ENCODE measurements at places on chromosomes 6 and 20.

DNA sequence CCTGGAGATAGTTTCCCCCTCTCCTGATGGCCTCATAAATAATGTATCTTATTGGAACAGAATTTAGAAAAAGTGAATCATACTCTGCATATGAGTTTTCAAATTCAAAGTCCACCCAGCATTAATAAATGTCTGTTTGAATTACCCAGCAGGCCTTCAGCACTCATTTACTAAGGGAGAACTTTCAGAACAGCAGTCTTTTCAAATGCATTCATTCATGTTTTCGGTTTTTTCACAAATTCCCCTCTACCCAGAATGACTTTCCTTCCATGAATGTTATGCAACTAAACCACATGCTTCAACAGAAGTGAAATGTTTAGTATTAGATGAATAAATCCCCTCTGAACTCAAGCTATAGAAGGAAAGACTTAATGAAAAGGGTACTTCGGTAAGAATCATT is 92.4 kb downstream of the RTN4IP1 start:
- DNase-seq: no peak

DNA sequence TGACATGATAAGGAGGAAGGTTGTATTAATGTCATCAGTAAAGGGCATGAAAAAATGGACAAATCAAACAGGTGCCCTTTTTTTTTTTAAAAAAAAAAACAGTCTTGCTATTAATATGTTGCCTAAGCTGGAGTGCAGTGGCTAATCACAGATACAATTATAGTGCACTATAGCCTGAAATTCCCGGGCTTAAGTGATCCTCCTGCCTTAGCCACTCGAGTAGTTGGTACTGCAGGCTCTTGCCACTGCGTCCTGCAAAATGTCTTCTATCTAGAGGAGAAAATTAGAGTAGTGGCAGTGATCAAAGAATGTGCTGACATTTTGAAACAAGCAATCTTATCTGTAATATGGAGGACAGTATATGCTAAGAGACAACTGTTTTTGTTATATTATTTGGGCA is 127.7 kb downstream of the ASCC3 start:
- DNase-seq: no peak

DNA sequence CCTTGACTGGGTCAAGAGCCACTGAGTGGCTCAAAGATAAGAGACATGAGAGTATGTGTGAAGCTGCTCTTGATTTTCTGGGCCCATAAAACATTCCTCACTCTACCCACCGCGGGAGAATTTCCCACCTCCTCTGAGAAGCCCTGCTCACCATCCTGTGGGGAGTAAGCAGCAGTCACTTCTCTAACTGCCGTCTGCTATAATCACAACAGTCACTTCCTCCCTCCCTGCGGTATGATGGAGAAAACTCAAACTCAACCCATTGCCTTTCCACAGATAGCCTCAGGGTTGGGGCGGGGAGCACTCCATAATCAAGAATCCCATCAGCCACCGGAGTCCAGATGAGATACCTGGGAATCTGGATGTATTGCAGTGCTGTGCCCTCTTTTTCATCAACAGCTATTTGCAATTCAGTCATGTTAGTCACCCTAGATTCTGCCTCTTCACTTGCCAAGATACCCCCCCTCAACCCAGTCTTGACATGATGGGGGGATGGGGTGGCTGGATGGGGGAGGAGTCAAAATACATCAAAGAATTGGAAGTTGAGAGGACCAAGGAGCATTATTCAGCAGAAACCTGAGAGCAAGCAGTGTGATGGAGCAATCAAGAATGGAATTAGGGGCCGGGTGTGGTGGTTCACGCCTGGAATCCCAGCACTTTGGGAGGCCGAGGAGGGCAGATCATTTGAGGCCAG is 5.1 kb downstream of the MOCS1 start:
- DNase-seq: no peak

GRCh38 chr20:5719861-5720403 is 30.3 kb upstream of the SHLD1 start:
- DNase-seq: no peak

DNA sequence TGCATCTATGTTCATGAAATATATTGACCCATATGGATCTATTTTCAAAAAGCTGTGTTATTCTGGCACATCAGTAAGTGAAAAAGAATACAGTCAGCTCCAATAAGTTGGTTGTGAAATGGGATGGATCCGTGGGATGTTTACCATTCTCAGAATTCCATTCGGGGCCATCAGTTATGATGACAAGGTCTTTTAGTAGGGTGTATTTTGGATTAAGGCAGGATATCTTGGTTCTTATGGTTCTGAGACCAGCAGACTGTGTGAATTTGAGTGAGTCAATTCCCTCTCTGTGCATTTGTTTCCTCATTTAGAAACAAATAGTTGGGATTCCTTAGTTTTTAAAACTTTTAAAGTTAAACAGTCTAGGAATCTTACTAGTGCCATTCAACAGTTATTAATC is 287.4 kb downstream of the CD109 start:
- no peak for DNase-seq

GRCh38 chr6:167113935-167114910 is 8.7 kb upstream of the CCR6 start:
- no peak for DNase-seq

GRCh38 chr20:35150846-35151579 is 3.9 kb upstream of the EDEM2 start:
- DNase-seq: no peak

GRCh38 chr20:49028684-49029083 is 17.4 kb upstream of the CSE1L start:
- no peak for DNase-seq

- no peak for DNase-seq
Measured at GRCh38 chr20:34023937-34024722, 30.4 kb downstream of the RALY start.

- DNase-seq: no peak
Measured at GRCh38 chr6:47366335-47366890, 56.7 kb upstream of the TNFRSF21 start.

DNA sequence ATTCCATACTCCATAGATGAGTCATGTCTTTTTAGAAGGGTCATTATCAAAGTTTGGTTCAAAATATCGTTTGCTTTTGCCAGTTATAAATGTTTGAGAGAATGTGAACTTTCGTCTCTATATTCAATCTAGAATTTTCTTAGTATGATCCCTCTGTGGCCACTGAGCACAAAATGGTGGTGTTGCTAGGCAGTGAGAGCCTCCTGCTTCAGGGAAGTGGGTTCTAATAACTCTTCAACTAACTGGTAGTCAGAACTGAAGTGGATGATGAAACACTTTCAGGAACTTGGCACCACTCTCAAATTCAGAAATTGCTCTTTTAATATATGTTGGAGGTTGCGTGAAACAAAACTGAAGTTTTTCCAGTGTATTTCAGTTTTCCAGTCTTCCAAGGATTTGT is 125.0 kb upstream of the DOK5 start:
- no peak for DNase-seq

DNA sequence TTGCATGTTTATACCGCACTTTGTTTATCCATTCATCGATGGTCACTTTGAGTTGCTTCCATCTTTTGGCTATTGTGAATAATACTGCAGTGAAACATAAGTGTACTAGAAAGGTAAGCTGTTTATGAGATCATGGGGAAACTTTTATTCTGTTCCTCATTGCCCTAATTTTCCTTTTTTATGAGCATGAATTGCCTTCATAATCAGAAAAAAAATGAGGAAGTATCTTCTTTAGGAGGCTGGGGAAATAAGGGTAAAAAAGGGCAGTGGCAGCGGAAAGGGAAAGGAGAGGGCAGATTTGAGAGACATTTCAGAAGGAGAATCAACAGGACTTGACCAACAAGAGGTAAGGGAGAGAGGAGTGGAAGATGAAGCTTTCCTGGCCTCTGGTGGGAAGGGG is 14.3 kb upstream of the SERINC3 start:
- DNase-seq: no peak

GRCh38 chr6:44869321-44869897 is 458.7 kb upstream of the RUNX2 start:
- DNase-seq: no peak

DNA sequence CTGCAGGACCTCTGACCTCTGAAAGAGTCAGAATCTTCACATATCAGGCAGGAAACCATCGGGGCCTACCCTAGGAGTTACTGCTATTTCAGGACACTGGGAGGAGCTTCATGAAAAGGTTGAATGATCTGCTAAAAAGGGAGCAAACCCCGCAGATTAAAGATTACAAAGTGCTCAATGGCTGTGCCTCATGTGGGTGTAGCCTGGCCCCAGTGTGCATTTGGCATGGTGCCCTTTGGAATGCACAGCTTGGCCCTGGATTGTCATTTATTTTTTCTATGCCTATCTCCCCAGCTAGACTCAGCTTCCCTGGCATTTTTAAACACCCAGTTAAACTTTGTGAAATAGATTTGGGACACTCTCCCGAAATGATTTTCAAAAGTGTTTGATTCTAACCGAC is 368.5 kb upstream of the SPTLC3 start:
- no peak for DNase-seq

DNA sequence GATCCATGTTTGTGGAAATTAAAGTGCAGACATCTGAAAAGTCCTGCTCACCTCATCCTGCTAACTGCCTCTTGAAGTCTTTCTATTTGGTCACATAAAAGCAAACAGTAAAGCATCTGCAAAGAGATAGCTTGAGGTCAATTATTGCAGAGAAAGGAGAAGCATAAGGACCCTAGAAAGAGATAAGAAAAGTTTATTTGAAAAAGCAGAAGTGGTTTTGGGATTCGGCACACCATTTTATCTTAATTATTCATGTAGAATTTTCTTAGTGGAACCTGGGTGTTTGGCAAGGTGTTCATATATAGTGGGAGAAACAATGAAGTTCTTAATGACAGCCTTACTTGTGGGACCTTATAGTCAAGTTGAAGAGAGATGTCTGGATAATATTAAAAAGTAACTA is 280.8 kb downstream of the CENPW start:
- no peak for DNase-seq

DNA sequence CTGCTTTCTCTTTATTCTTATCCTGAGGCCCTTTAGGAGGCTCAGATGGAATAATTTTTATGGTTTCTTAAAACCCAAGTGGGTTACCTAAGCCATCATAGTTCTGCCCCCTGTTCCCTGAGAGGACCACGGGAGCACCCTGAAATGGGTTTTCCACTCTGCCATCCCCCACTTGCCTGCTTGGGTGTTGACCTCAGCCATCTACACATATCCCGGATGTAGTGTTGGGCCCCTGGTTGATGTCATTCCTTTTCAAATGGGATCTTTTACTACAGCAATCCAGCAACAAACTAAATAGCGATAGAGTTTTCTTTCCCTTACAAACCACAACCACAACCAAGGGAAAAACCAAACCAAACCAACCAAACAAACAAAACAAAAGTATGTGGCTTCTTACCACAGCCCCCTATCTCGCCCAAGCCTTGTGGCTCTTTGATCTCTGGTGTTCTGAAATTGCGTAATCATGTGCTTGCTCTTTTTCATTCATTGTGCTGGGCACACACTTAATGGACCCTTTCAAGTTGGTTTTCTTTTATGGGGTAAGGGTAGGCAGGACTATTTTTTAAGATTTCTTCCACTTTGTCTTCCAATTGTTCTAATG is 154.9 kb downstream of the ESR1 start:
- DNase-seq: no peak

GRCh38 chr20:16759181-16759563 is 11.0 kb downstream of the OTOR start:
- DNase-seq: no peak

DNA sequence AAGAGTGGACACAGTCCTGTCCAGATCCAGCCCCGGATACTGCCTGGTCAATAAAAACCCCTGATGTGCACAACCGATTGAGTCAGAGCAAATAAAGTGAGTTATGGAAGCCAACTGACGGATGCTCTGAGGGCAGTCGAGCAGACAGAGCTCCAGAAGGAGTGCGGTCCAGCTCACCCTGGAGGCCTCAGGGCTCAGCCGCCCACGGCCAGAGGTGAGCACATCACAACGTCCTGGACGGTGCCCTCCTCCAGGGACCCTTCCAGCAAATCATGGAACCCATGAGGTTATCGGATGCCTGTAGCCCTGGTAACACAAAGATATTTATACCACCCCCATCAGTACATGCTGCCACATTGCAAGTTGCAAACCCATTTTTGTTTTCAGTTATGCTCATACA is 44.0 kb upstream of the SMOC2 start:
- DNase-seq: no peak

DNA sequence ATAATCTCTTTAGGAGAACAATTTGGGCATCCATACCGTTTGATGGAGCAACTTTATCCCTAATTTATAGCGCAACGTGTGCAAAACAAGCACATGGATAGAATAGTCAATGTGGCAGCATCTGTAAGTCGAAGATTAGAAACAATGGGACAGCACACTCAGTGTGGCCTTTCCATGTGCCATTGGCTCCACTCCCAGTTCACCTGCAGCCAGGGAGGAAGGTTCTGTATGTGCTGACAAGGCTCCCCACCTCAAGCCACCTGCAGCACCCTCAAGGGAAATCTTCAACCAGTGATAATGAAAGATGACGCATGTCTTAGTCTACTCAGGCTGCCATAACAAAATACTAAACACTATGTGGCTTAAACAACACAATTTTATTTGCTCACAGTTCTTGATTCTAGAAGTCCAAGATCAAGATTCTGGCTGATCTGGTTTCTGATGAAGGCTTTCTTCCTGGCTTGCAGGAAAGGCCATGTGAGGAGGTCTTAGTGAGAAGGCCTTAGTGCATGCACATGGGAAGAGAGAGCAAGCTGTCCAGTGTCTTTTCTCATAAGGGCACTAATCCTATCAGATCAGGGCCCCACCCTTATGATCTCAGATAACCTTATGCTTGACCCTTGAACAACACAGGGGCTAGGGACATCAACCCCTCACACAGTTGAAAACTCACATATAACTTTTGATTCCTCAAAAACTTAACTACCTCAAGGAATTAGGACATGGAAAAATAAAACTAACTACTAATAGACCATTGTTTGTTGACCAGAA is 34.9 kb upstream of the SHLD1 start:
- DNase-seq: no peak

GRCh38 chr6:134482593-134483270 is 164.8 kb upstream of the SGK1 start:
- DNase-seq: no peak

DNA sequence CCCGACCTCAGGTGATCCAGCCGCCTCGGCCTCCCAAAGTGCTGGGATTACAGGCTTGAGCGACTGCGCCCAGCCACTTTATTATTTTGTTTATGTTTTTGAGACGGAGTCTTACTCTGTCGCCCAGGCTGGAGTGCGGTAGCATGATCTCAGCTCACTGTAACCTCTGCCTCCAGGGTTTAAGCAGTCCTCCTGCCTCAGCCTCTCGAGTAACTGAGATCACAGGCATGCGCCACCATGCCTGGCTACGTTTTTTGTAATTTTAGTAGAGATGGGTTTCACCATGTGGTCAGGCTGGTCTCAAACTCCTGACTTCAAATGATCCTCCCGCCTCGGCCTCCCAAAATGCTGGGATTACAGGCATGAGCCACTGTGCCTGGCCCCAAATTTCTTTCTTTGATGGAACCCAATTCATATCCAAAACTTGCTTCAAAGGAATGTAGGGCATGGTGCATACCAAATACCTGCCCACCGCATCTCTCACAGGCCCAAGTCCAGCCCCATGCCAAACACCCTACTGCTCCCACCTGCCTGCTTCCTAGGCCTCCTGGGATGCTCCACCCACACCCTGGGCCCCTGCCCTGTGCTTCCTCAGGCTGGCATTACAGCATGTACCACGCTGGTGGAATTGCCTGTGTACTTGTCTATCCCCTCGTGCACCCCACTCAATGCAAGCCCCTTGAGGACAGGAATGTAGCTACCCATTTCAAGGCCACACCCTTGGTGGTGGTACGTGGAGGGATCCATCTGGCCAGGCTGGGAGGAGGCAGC is 4.9 kb upstream of the HMGA1 start:
- no peak for DNase-seq

GRCh38 chr6:167571550-167571949 is 246.7 kb downstream of the TTLL2 start:
- no peak for DNase-seq

GRCh38 chr20:21365771-21366170 is 31.6 kb downstream of the NKX2-4 start:
- DNase-seq: no peak
